ENCODE measurements at places on chromosomes 4 and X.

GRCh38 chrX:74449322-74449936 lies 28.1 kb downstream of the SLC16A2 start:
- no peak for DNase-seq

GRCh38 chrX:13397878-13398818 lies 78.3 kb upstream of the ATXN3L start:
- peak; percentile 98 for DNase-seq

DNA sequence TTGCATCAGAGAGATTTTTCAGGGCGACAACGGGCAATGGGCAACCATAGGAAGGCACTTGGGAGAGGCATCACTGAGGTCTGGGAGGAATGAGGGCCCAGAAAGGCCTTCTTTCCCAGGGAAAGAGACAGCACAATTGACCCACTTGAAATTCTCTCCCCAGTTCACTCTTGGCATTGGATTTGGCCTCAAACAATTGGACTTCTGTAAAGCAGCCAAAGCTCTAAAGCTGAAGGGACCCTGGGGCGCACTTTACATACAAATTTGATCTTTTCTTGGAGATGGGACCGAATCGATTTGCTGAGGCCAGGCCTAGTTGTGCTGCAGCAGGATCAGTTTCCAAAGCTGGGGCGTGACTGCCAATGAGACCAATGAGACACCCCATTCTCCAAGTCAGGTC lies 3.2 kb downstream of the ARHGAP36 start:
- no peak for DNase-seq

DNA sequence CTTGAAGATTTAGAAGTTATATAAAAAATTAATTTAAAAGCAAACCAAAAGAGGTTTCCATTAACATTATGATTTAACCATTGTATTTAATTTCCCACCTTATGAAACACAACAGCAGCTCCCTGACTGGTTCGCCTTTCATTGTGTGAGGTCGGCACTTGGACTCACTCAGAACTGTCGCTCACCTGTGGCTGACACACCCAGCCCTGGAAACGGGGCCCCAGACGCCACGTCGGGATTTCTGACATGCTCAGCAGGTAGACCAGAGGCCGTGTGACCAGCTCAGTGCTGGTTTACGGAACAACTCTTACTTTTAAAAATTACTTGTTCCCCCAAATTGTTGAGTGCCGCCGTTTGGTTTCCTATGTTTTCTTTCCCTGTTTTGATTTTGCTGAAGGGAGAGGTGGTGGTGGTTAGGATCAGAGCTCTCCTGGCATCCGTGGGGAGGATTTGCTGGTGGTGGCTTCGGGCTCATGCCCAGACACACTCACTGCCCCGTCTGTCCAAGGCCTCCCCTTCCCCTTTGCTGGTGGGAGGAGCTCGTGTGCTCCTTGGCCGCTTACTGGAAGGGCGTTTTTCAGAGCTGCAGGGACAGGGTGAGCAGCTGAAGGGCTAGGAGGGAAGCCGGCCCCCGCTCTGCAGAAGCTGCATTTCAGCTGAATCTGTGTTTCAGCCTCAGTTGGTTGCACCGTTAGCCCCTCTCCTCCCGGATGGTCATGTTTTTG lies 59.2 kb downstream of the CPLX1 start:
- no peak for DNase-seq

GRCh38 chr4:155762334-155762733 lies 3.5 kb downstream of the GUCY1B1 start:
- DNase-seq, result no peak

- DNase-seq, result no peak
Observed at GRCh38 chrX:10507181-10507580, 113.2 kb downstream of the MID1 start.

- peak; percentile 73 for DNase-seq
Observed at GRCh38 chr4:74133786-74134499, 24.0 kb upstream of the MTHFD2L start.

GRCh38 chr4:3765271-3766035 lies 732 bp upstream of the ADRA2C start:
- DNase-seq, result no peak

GRCh38 chr4:88846206-88846790 lies 148.7 kb upstream of the NAP1L5 start:
- DNase-seq, result no peak

DNA sequence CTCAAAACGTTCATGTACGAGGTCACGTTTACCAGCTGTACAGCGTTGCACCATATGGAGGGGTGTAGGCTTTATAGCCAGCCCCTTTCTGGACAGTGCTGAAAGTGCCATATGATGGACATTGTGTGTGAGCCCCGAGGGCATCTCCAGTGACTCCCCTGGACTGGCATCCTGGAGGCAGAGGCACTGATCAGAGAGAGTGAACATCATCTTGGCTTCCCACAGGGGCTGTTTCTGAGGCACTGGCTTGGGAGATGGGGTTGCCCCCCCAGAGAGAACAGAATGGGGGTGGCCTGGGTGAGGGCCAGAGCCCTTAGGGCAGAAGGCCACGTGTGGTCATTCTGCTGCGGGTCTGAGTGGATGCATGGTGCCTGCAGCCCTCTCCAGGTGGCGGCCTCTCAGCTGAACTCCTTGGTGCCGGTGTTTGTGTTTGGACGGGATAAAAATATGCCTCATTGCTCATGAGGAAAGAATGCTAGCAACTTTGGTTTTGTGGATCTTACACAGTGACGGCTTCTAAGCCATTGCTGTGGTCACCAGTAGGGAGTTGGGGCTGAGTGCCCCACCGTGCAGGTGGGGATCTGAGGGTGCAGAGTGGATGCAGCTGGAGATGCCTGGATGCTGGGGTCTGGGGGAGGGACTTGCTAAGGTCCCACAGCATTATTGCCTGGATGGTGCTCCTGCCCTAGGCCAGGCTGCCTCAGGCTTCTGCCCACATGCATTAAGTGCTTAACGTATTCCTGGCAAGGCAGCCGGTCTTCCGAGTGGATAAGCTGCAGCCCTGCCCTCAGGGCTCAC lies 3.4 kb downstream of the WFS1 start:
- peak; percentile 33 for DNase-seq
